NCI-H524 treated with DMSO at 0.1 percent for 48 hours (cell line): ENCODE measurements at places on chromosomes 2 and 18.

GRCh38 chr2:152376968-152377367, 42.0 kb downstream of the FMNL2 start:
- DNase-seq, result no peak

- DNase-seq, result peak; percentile 50
Observed at GRCh38 chr2:54872780-54873179, 149.3 kb downstream of the EML6 start.

DNA sequence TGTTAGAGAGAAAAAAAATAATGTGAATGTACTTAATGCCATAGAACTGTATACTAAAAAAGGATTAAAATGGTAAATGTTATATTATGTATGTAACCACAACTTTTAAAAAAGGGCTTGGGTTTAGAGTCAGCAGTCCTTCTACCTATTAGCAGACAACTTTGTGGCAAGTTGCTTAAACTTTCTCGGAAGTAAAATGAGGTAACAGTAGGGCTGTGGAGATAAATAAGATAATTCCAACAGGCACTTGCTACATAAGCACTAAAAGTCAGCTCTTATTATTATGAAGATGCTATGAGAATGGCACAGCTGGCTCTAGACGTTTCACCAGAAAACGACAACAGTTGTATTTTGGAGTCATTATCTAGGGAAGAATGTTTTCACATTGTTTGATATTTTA, 31.3 kb downstream of the AAK1 start:
- no peak for DNase-seq

DNA sequence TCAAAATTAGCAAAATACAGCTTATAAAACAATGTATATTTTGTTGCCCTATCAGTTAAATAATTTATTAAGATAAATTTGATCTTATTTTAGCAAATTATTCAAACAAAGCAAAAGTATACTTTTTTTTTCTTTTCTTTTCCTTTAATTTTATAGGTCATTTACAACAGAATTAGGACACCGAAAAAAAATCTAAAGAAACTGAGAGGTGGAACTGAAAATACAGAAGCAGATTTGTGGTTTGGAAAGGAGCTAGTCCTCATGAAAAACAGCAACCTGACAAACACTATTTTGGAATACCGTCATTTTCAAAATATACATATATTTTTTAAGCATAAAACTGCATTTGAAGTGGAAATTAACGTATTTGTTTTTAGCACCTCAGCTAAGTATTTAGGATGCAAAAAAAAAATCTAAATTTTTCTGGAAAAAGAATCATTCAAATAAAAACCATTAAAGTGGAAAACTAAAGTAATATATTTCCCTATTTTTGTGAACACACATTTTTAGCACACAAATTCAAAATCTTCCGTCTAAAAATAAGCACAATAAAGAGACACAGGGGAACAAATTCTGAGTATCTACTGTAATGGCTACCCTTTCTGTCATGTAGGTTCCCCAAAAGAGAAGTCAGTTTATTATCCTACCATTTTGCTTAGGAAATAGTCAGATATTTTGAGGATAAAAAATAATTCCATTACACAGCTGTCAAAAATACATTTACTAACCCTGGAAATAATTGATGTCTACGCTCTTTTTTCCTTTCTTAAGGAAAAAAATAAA, 2.7 kb downstream of the CCDC88A start:
- DNase-seq, result no peak

DNA sequence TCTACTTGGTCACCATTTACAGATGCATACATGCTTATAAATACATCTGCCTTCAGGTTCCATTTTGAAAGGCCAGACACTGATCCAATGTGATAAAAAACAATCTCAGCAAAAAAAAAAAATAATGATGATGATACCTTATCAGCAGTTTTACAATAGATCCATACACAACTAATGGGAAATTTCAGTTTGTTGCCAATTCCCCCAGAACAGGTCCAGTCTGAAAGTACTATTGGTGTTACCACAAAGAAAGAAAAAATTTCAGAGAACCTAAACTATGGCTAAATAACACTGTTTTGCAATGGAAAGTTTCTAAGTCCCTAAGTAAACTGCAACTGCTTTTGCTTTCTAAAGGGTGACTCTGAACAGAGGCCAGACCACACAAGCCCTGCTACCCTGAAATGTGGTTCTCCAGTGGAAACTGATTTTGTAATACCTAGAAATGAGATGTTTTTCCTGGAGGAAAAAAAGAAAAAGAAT, 54.1 kb downstream of the LPIN2 start:
- DNase-seq, result no peak

GRCh38 chr2:22719396-22719795, 665.6 kb upstream of the KLHL29 start:
- DNase-seq, result no peak
